ENCODE measurements at places on chromosomes 1 and 21.

DNA sequence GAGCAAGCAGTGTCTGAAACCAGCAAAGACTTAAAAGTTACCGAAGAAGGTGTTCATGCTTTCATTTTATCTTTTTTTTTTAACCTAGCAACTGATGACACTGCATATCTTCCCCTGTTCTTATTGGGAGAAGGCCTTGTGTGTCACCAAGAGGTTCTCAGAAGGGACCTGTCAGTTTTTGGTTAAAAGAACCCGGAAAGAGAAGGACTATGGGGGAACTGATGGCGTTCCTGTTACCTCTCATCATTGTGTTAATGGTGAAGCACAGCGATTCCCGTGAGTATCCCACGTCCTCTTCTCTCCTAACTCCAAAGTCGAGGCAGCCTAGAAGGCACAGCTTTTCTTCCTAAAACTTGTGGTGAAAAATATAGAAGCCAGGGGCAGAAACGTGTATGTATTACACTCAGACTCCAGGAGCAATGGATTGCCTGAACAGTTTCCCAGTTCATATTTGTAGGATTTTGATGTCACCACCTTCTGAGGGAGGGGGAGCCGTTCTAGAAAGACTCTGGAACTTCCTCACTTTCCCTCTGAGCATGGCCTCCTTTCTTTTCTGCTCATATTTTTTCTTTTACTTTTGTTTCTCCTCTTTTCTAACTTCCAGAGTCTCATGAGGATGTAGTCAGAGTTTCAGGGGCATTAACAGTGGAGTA is at the start of gene MR1:
Gene MR1, plus strand, starts transcription at position 185 of the 653 bp plus-strand sequence. Its CDS starts 25 bp downstream, at position 210.
- peak; percentile 21 for DNase-seq

- DNase-seq: no peak
Observed at GRCh38 chr1:178937695-178938094, 66.8 kb upstream of the ANGPTL1 start.

DNA sequence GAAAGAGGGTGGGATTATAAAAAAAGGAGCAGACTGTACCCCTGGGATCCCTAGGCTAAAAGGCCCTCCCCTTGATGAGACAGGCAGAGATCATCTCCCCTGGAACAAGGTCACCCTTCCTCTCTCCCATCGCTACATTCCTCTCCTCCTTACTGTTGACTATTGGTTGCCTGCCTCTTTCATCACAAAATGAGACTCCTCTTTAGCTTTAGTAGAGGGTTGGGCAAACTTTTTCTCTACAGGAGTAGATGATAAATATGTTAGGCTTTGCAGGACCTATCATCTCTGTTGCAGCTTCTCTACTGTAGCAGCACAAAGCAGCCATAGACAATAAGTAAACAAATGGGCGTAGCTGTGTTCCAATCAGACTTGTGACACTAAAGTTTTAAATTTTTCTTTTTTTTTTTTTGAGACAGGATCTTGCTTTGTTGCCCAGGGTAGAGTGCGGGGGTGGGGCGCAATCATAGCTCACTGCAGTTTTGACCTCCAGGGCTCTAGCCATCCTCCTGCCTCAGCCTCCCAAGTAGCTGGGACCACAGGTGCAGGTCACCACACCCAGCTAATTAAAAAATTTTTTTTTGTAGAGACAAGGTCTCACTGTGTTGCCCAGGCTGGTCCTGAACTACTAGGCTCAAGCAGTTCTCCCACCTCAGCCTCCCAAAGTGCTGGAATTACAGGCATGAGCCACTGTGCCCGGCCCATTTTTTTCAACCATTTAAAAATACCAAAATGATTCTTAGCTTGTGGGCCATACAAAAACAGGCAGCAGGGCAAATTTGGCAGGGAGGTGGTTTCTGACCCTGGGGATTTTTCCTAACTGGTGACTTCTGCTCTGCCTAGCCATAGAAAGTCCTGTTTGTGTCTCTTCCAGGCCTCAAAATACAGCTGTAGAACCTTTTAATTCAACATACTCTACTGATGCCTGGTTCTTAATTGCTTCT is 15.1 kb downstream of the MCL1 start:
- no peak for DNase-seq

DNA sequence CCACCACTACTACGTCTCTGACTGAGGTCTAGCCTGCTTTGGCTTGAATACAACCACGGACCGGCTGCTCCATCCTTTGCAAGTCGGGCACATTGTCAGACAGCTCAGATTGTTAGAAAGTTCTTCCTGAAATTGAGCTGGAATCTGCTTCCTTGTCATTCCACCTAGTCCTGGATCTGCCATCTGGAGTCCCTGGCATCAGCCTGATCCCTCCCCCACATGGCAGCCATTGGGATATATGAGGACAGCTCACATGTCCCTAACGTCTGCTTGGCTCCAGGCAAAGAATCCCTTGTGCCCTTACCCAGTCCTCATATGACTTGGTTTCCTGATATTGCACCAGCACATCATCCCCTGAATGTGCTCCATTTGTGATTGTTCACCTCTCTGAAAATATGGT is 56.3 kb upstream of the SYT6 start:
- DNase-seq: no peak

DNA sequence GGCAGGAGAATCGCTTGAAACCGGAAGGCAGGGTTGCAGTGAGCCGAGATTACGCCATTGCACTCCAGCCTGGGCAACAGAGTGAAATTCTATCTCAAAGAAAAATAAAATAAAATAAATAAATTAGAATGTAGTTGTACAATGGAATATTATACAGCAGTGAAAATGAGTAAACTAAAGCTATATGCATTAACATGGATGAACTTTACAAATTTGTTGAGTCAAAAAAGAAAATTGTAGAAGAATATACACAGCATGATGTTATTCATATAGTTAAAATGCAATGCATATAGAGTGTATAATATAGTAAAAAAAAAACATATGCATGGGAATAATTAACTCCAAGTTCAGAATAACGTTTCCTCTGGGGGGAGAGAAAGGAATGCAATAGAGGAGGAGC is 11.0 kb upstream of the NAV1 start:
- DNase-seq: no peak
